Bronchial epithelial cell (primary cell): ENCODE measurements at places on chromosomes 2 and 18.
A peak's percentile ranks its signal among the peaks of the same experiment; 100 is the strongest.

DNA sequence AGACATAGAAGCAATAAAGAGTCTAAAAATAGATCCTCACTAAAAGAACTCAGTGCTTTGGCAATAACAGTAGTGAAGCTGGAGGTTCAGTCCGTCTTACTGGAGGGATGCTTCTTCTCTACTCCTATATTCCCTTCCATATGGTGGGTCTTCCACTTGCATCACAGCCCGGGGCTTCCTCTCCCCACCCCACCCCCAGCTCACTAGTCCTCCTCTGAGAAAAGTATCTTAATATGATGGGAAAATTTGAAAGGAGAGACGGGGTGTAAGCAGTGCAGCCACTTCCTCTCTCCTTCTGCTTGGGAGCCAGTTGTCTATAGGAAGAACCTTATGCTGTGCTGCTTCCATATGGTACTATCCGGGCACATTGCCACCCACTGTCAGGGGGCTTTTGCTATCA, 57.2 kb upstream of the SPOPL start:
- DNase-seq: no peak

GRCh38 chr2:180955101-180955500, 25.3 kb upstream of the UBE2E3 start:
- no peak for DNase-seq

GRCh38 chr2:113077921-113078320, 10.2 kb downstream of the IL1F10 start:
- peak; percentile 96 for DNase-seq

DNA sequence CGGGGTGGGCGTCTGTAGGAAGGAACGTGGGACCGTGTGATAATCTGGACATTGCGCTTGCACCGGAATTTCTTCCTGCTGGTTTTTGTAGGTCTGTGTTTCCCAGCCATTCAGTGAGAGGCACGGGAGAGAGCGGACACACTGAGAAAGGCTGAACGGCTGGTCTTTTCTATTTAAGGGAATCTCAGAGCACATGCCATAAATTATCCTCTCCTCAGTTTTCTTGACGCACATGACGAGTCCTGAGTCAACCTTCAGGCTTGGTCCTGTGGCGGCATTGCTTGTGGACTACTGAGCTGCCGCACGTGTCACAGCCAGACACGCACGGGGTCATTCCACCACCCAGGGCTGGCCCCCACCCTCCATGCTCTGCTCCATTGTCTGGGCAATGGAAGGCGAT, 519.3 kb upstream of the ID2 start:
- no peak for DNase-seq
